ENCODE measurements at places on chromosomes 3 and 15.

- DNase-seq = no peak
Observed at GRCh38 chr3:177336873-177337450, 139.7 kb upstream of the TBL1XR1 start.

DNA sequence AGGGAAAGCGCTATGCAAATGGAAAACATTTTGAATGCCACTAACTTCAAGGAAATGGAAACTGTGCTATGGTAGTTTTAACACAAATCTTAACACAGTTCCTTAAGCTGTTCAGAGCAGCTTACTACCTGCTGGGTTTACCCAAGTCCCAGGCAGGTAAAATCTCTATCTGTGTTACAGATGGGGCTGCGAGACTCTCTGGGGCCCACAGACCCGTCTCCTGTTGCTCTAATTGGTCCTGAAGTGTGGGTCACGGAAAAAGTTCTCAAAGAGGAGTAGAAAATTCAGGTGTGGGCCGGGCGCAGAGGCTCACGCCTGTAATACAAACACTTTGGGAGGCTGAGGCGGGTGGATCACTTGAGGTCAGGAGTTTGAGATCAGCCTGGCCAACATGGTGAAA, 16.9 kb upstream of the ZFYVE19 start:
- no peak for DNase-seq

DNA sequence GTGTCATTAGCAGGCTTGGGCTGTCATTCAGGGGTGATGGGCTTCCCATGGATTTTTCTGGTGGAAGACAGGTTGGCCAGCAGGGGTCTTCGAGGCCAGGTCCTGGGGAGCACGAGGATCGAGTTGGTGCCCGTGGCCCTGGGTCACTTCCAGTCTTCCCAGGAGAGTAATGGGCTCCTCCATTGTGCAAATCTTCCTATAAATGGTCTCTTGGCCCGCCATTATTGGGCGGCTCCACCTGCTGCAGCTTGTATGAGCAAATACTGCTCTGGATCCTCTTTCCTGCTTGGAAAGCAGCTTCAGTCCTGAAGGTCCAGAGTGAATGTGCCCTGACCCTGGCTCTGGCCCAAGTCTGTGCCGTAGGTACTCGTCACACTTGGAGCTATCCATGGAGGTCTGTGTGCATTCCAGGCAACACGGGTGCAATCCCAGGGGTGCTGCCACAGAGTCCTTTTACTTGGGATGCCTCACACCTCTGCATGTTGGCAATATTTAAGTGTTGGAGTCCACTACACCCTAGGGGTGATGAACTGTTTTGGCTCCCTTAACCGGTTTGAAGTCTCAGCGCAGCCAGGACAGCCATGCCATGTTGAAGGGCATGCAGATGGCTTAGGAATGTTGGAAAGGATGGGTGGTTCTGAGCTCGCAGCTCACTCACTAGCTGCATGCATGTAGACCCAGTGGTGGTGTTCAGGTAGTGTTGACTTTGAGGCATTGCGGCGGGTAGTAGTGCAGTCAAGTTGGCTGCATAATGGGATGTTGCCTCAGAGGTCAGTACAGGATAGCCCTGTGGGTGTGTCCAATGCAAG, 97.6 kb downstream of the SNRPN start:
- no peak for DNase-seq

GRCh38 chr15:42427429-42428223, 63.3 kb downstream of the ZNF106 start:
- DNase-seq = peak; percentile 51

DNA sequence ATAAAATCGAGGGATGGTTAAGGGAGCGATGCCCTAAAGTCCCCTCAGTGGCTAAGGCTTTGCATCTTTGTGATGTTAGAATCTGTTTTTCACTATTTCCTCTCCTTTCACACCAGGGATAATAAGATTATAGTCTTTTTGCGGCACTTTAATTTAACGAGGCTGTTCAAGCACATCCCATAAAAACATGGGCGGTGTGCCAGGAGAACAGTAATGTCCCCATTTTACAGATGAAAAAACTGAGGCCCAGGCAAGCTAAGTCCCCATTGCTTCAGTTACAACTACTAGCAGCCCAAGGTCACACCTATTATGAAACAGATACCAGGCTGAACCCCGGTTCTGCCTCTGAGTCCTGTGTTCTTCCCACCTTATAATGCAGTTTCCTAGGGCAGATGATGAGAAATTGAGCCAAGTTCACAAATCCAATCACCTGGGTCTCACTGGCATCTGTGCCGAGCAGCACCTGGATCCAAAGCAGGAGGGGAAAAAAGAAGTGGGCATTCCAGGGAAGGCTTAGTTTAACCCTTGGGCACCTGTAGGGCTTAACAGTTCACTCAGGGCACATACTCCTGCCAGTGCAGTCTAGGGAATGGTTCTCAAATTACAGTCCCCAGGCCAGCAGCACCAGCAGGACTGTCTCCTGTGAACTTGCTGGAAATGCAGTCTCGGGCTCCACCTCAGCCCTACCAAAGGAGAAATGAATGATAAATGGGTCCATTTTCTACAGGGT, 169.3 kb downstream of the RAB11A start:
- DNase-seq = peak; percentile 28

DNA sequence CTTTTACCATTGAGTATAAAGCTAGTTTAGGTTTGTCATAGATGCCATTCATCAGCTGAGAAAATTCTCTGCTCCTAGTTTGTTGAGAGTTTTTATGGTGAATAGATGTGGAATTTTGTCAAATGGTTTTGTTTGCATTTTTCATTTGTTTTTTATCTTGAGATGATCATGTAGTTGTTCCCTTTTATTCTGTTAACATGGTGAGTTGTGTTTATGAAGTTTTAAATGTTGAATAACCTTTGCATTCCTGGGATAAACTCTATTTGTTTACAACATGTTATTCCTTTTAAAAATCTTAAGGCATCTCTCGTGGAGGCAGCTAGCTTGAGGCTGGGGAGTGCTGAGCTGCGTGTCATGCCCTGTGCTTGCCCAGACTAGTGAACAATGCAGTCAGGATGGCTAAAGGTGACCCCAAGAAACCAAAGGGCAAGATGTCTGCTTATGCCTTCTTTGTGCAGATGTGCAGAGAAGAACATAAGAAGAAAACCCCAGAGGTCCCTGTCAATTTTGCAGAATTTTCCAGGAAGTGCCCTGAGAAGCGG, 48.5 kb downstream of the ANAPC13 start:
- DNase-seq = no peak

DNA sequence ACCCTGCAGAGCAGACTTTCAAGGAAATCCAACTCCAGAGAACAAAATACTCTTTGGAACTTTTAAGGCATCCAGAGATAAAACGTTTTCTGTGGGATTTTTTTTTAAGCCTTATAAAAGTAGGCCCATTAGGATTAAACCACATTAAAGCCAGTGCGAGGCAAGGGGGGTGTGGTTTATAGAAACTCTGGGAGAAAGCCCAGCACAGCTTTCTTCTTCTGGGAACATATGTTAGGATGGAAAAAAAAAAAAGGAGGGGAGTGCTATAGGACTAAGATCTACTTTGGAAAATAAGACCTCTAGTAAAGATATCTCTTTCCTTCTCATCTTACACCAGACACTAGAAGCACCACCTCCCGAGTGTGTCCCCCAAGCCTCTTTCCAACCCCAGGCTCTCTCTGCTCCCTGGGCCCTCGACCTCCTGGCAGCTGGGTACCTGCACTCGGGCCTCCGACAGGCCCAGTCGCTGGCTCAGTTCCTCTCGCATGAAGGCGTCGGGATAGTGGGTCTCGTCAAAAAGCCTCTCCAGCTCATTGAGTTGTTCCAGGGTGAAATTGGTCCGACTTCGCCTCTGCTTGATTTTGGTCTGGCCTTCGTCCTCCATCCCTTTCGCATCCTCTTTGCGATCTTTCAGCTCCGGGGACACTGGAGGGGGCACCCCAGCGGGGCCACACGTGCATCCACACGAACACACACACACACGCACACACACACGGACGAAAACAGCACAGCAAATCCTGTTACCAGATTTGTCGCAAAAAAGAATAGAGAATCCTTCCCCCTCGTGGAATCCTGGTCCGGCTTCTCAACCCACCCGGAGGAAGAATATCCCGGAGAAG, 3.8 kb downstream of the SHOX2 start:
- peak; percentile 85 for DNase-seq

DNA sequence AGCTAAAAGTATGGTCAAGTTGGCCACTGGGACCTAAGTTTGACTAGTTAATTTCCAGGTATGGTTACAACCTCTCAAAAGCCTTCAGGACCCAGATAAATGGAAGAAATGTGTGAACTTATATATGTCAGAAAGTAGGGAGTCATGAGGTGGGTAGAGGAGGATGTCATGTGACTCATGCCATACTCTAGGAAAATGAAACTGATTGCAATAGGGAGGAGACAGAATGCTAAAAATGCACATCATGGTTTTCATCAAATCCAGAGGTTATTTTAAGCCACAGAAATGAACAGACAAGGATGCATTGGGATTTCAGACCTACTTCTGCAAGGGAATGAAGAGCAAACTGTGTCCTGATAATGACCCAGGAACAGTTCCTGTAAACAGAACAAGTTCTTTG, 310.0 kb downstream of the EDEM1 start:
- no peak for DNase-seq
